ENCODE measurements at places on chromosomes 3 and 15. TPM values are rescaled to one million over a fixed set of nuclear protein-coding genes. Genes with fewer than 3 reads are reported as not detected.

The IFT57 gene
- 23.9 TPM for total RNA-seq

The SEMA6D gene
- not detected for total RNA-seq

The RTP1 gene
- not detected for total RNA-seq

The CRABP1 gene
- total RNA-seq: not detected

- H3K4me1 ChIP-seq: peaks cover 8% of the 10 kb centered on the region
- H3K4me3 ChIP-seq: no peak overlapping the region
- DNase-seq: no peak
- peaks cover 4% of the 10 kb centered on the region for H3K36me3 ChIP-seq
- no peak overlapping the region for H3K27ac ChIP-seq
- no peaks in the 10 kb centered on the region for H3K27me3 ChIP-seq
These were observed 20.1 kb upstream of the CBLB start for GRCh38 chr3:105888621-105889579.

GRCh38 chr3:196990601-196991007 lies 22.0 kb upstream of the PIGZ start:
- H3K36me3 ChIP-seq: no peaks in the 10 kb centered on the region
- no peak overlapping the region for H3K27ac ChIP-seq
- peaks cover 7% of the 10 kb centered on the region for H3K27me3 ChIP-seq

GRCh38 chr3:112794622-112795172 lies 52.0 kb downstream of the CD200R1L start:
- peak overlapping the region; percentile 15 for H3K27ac ChIP-seq
- H3K27me3 ChIP-seq: no peaks in the 10 kb centered on the region
- no peak for DNase-seq
- no peak overlapping the region for H3K4me3 ChIP-seq
- H3K36me3 ChIP-seq: peaks cover 5% of the 10 kb centered on the region

- peaks cover 36% of the 10 kb centered on the region for H3K27me3 ChIP-seq
- no peaks in the 10 kb centered on the region for H3K36me3 ChIP-seq
- no peak for DNase-seq
These were observed 782 bp upstream of the UACA start for GRCh38 chr15:70763950-70764730.

DNA sequence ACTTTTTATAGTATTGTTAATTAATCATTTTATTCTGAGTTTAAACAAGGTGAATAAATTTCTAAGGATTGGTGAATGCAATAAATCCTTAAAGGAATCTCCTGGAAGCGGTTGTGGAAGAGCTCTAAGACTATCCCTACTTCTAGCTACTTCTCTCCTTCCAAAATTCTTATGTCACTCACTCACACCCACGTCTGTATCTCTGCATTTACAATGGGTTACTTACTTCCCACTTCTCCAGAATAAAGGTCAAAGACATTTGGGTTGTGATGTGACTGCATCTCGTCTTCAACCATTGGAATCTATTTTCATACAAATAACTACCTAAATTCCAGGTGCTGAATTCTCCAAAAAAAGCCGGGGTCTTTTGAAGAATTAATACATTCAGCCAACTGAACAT lies 234.2 kb upstream of the MDFIC2 start:
- no peak for DNase-seq
- H3K4me1 ChIP-seq: no peaks in the 10 kb centered on the region
- no peak overlapping the region for H3K4me3 ChIP-seq
- H3K27ac ChIP-seq: no peak overlapping the region
- no peaks in the 10 kb centered on the region for H3K36me3 ChIP-seq

GRCh38 chr3:45105855-45106671 lies 40.1 kb downstream of the CDCP1 start:
- peak overlapping the region; percentile 16 for H3K4me3 ChIP-seq
- H3K27ac ChIP-seq: peak overlapping the region; percentile 83
- peaks cover 87% of the 10 kb centered on the region for H3K4me1 ChIP-seq
- peaks cover 8% of the 10 kb centered on the region for H3K27me3 ChIP-seq

GRCh38 chr3:125310623-125311081 lies 64.5 kb downstream of the ZNF148 start:
- peak overlapping the region; percentile 95 for H3K27ac ChIP-seq
- H3K4me3 ChIP-seq: peak overlapping the region; percentile 91
- peaks cover 31% of the 10 kb centered on the region for H3K4me1 ChIP-seq
- H3K27me3 ChIP-seq: no peaks in the 10 kb centered on the region
- peaks cover 60% of the 10 kb centered on the region for H3K36me3 ChIP-seq

- no peaks in the 10 kb centered on the region for H3K27me3 ChIP-seq
- peak overlapping the region; percentile 87 for H3K27ac ChIP-seq
- no peak for DNase-seq
- H3K36me3 ChIP-seq: peaks cover 52% of the 10 kb centered on the region
These were observed 133.4 kb upstream of the BHLHE40 start for GRCh38 chr3:4845882-4846281.

DNA sequence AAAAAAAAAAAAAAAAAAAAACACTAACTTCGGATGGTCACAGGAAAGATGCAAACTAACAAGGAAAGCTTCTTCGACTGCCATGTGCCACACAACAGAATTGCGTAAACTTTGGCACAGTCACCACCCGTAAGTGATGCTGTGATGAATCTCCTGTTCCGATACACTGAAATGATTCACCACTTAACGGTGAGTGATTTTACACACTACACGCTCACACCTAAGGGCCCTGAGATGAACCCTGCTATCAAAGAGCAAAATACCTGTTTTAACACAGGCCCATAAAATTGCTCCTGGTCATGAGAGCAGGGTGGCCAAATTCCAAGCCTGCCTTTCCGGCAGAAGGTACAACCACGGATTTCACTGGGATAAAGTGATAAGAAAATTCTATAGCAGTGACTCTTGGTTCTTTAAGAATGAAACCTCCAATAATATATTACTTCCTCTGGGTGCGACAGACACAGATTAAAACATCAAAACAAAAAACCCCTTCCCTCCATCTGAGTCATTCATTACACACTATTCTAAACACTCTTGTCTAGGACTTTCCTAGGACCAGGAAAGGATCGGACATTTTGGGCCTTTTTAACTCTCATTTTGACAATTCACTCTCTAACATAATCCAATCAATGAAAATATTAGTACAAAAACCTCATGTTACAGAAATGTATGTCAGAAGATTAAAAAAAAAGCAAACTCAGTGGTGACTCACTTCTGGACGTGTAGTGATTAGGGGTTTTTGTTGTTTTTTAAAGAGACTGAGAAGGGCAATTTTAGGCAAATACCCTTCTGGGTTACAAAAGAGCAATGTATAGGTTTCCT lies 28.3 kb downstream of the LRIG1 start:
- H3K27ac ChIP-seq: peak overlapping the region; percentile 83
- peaks cover 6% of the 10 kb centered on the region for H3K36me3 ChIP-seq
- H3K27me3 ChIP-seq: no peaks in the 10 kb centered on the region
- DNase-seq: peak; percentile 24
- peaks cover 44% of the 10 kb centered on the region for H3K4me1 ChIP-seq

DNA sequence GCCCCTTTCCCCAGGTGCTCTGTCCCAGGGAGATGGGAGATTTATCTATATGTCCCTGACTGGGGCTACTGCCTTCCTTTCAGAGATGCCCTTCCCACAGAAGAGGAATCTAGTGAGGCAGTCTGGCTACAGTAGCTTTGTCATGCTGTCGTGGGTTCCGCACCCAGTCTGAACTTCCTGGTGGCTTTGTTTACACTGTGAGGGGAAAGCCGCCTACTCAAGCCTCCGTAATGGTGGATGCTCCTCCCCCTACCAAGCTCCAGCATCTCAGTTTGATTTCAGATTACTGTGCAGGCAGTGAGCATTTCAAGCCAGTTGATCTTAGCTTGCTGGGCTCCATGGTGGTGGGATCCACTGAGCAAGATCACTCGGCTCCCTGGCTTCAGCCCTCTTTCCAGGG lies 35.4 kb upstream of the SLC7A14 start:
- no peak overlapping the region for H3K27ac ChIP-seq
- H3K36me3 ChIP-seq: no peaks in the 10 kb centered on the region
- H3K4me1 ChIP-seq: no peaks in the 10 kb centered on the region
- no peak overlapping the region for H3K4me3 ChIP-seq
- peaks cover 12% of the 10 kb centered on the region for H3K27me3 ChIP-seq

DNA sequence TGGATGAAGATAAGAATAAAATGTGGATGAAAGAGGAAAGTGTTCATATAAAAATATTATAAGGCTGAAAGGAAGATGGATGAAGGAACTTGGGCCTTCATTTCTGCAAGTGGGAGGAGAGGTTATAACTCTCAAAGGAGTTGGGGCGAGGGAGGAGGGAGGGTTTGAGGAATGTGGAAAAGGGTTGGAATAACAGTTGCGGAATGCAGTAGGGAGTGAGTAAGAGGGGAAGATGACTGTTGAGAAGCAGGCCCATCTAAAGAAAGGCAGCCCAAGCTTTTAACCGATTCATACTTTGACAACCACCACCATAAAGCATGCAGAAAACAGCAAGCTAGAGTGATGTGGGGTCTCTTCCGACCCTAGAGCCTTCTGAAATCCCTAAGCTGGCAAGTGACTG lies 8.3 kb upstream of the TM4SF4 start:
- H3K27me3 ChIP-seq: peaks cover 2% of the 10 kb centered on the region
- H3K27ac ChIP-seq: no peak overlapping the region
- H3K4me1 ChIP-seq: no peaks in the 10 kb centered on the region
- no peak for DNase-seq

- H3K4me3 ChIP-seq: no peak overlapping the region
- no peaks in the 10 kb centered on the region for H3K27me3 ChIP-seq
- H3K27ac ChIP-seq: no peak overlapping the region
- DNase-seq: no peak
- peaks cover 3% of the 10 kb centered on the region for H3K4me1 ChIP-seq
These were observed 595.2 kb upstream of the TBL1XR1 start for GRCh38 chr3:177792311-177793030.

GRCh38 chr3:103127737-103128136 lies 692.9 kb downstream of the ZPLD1 start:
- no peak overlapping the region for H3K27ac ChIP-seq
- no peak for DNase-seq

DNA sequence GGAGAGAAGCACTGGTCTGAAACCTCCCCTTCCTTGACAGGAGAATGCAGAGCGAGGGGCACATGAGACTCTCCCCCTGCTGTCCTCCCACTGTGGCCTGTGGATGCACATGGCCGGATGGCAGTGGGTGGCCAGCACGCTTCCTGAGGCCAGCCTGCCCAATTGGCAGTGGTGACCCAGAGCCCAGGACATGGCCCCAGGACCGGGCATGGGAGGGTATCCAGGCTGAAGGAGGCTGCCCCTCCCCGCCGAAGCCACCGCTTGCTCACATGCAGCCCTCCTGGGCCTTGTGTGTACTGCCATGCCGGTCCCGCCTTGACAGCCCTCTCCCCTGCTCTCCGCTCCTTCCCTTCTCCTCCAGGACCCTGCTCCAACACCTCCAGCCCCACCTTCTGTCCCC lies 100.9 kb downstream of the MEGF11 start:
- peaks cover 7% of the 10 kb centered on the region for H3K27me3 ChIP-seq
- H3K4me3 ChIP-seq: no peak overlapping the region
- DNase-seq: no peak
- H3K4me1 ChIP-seq: no peaks in the 10 kb centered on the region
- no peaks in the 10 kb centered on the region for H3K36me3 ChIP-seq

- H3K4me3 ChIP-seq: no peak overlapping the region
- H3K27me3 ChIP-seq: peaks cover 13% of the 10 kb centered on the region
- DNase-seq: no peak
These were observed 39.2 kb upstream of the PDE8A start for GRCh38 chr15:84942456-84942855.

DNA sequence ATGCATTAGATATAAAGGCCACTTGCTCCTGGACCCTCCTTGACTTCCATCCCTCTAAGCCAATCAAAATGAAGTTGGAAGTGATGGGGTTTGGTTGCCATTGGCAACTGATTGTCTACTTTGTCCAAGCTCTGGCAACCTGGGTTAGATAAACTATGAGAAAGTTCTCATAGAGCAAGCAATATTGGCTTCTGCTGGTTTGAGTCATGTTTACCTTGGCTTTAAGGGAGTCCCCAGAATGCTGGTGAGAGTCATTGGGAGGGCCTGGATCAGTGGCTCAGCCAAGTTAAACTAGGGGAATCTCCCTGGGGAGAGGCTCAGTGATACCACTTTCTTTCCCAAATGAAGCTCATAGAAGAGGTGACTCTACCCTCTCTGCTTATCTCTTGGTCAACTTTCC lies 176.3 kb upstream of the ROPN1 start:
- no peak overlapping the region for H3K27ac ChIP-seq
- DNase-seq: no peak
- H3K4me3 ChIP-seq: no peak overlapping the region
- no peaks in the 10 kb centered on the region for H3K36me3 ChIP-seq
- H3K27me3 ChIP-seq: no peaks in the 10 kb centered on the region

DNA sequence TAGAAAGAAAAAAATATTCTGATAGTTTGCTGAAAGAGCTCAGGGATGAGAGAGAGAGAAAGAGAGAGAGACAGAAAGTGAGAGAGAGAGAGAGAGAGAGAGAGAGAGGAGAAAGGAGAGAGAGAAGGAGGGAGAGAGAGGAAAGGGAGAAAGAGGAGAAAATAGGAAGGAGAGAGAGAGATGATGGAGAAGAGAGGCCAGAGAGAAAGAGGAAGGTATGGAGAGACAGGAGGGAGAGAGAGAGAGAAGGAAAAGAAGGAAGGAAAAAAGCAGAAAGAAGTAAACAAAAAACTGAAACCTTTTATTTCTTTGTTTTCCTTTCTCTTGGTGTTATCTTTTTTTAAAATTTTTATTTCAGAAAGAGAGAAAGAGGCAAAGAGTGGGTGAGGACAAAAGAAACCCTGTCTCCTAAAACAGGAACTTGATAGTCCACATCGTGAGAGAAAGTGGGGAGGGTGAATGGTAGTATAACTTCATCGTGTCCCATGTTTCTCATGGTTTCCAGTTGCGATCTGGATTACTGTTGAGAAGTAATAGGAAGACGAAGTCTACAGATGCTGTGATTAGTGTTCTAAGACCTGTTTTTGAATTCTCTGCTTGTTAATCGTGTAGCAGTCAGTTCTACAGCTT lies 279.7 kb downstream of the LPP start:
- H3K36me3 ChIP-seq: peaks cover 25% of the 10 kb centered on the region
- H3K27me3 ChIP-seq: no peaks in the 10 kb centered on the region
- peak overlapping the region; percentile 86 for H3K27ac ChIP-seq
- no peak for DNase-seq
- H3K4me3 ChIP-seq: peak overlapping the region; percentile 51
- peaks cover 44% of the 10 kb centered on the region for H3K4me1 ChIP-seq
